Stimulated activated CD4-positive, alpha-beta T cell treated with anti-CD3 and anti-CD28 coated beads, Interleukin-12 subunit alpha, Interleukin-12 subunit beta, amount 100 ng/mL, for 48 hours (primary cell): ENCODE measurements at places on chromosomes 2 and 18.
A peak's percentile ranks its signal among the peaks of the same experiment; 100 is the strongest.

GRCh38 chr2:178191004-178191508 is 3.3 kb upstream of the OSBPL6 start:
- no peak for DNase-seq

DNA sequence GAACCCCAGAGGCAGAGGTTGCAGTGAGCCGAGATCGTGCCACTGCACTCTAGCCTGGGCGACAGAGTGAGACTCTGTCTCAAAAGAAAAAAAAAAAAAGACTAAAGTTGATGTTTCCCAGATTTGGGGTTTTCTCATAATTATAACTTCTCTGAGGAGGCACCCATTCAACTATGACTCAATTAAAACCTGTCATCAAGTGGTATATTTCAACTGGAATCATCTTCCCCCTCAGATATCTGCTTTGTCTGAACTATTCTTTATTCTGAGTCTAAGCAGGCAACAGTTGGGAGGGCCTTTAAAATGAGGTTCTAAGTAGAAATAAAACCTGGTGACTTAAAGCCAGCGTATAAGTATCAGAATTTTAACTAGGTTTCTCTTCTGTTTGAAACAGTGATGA is 88.5 kb downstream of the PTRHD1 start:
- no peak for DNase-seq

DNA sequence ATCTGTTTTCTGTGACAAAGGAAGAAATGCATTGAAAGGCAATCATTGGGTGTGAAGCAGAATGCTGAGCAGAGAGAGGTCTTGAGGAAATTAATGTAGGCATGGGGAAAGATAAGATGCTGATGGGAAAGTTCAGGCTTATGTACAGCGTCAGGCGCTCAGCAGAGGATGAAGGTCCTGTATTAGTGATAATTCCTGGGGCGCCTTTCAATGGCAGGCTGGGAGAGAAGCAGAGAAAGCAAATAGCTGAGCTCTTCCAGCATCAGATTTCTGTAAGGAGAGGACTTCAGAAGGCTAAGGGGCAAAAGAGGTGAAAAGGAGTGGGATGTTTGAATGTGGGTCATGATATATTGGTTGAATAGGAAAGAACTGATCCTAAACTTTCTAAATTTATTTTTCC is 129.8 kb downstream of the HNMT start:
- DNase-seq = no peak

- DNase-seq = no peak
Measured at GRCh38 chr2:168526641-168527040, 70.6 kb downstream of the CERS6 start.

GRCh38 chr2:114085992-114086391 is 196.1 kb downstream of the ACTR3 start:
- DNase-seq = no peak

GRCh38 chr2:131145040-131145439 is 39.9 kb downstream of the PLEKHB2 start:
- no peak for DNase-seq

- DNase-seq = peak; percentile 11
Measured at GRCh38 chr2:44120428-44120827, 48.2 kb upstream of the PPM1B start.

DNA sequence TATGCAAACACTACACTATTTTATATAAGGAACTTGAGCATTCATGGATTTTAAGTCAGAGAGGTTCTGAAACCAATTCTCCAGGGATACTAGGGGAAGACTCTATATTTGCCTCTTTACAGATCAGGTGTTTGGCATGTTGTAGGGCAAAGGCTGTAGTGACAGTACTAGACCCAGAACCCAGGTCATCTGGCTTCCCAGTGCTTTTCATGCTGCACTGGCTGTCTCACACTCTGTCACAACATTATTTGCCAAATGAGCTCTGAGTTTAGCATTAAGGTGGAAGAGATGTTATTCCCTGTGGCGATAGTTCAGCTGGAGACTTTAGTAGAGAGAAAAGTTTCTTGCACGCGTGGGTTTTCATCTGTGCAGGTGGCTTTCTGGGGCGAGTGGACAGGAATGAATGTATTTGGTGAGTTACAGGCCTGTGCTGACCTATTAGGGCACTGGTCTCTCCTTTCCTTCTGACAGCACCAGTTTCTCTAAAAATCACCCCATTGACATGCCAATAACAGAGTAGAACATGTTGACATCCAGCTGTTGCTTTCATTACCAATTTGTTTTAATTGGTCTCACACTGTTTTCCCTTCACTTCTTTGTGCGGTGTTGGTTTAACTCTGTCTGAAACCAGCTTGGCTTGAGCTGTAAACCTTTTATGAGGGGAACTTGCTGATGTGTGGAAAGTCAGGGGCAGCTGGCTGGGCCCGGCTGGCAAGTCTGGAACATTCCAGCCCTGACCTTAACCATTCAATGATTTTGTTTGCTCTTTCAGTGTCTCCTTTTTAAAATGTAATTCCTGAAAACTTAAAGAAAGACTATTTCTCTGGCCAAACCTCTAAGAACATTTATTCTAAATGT is 643.0 kb upstream of the FAM98A start:
- DNase-seq = no peak

GRCh38 chr2:231914077-231914690 is 12.0 kb downstream of the NPPC start:
- no peak for DNase-seq

GRCh38 chr2:133676392-133677130 is 108.3 kb upstream of the NCKAP5 start:
- no peak for DNase-seq

DNA sequence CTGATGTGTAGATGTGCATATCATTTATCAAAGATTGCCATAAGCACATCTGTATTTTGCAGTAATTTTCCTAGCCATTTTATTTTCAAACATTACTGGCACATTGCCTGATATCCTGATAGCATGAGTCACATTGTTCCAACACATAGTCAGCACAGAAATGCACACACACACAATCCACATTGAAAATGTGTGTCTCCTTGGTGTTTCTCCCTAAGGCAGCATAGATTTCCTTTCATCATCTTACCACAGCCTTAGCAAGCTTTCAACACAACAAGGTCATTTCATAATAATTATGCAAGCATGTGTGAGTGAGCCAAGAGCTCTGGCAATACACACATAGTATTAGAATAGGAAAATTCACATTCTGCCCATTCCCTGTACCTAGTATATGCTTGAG is 245.4 kb upstream of the MEIS1 start:
- no peak for DNase-seq

- no peak for DNase-seq
Measured at GRCh38 chr18:76579301-76579695, 84.3 kb upstream of the ZNF516 start.
